Omental fat pad (tissue), 4 donors: ENCODE measurements at places on chromosomes 2 and 18. TPM values are rescaled to one million over a fixed set of nuclear protein-coding genes. Genes with fewer than 3 reads are reported as not detected.

The CNDP1 gene
- total RNA-seq, result not detected

The POLR1B gene
- 14.0 TPM for total RNA-seq

The LYPD6 gene
- 1.3 TPM for total RNA-seq

The INHBB gene
- 59.8 TPM for total RNA-seq

The TMEM131 gene
- 30.8 TPM for total RNA-seq

The DGKD gene
- 26.8 TPM for total RNA-seq

The NAT8 gene
- total RNA-seq, result not detected

The TUBB8B gene
- not detected for total RNA-seq

The MDH1B gene
- total RNA-seq, result not detected

The LINC00305 gene
- total RNA-seq, result not detected

The ACKR3 gene
- 22.9 TPM for total RNA-seq

The SLC9A4 gene
- total RNA-seq, result not detected

The ASB18 gene
- total RNA-seq, result not detected

The LBX2 gene
- 0.79 TPM for total RNA-seq

The EML6 gene
- 9.0 TPM for total RNA-seq

The HRH4 gene
- total RNA-seq, result not detected

The YIPF4 gene
- 12.2 TPM for total RNA-seq

The CD226 gene
- total RNA-seq, result 2.8 TPM

The SIGLEC15 gene
- total RNA-seq, result 0.46 TPM

The NDC80 gene
- 2.3 TPM for total RNA-seq

The CHST10 gene
- 7.2 TPM for total RNA-seq

The GREB1L gene
- total RNA-seq, result 21.0 TPM

The ATP6V1C2 gene
- total RNA-seq, result 4.0 TPM

The SERPINB13 gene
- total RNA-seq, result not detected

The CHRND gene
- total RNA-seq, result not detected

The PKP4 gene
- total RNA-seq, result 25.8 TPM

The IGFBP2 gene
- 128 TPM for total RNA-seq
